A549 treated with dexamethasone at 1 μM for 4 hours (cell line): ENCODE measurements at places on chromosomes 2 and 18. TPM values are rescaled to one million over a fixed set of nuclear protein-coding genes. Genes with fewer than 3 reads are reported as not detected.

ARHGAP15 gene
- 0.14 TPM in 1 of 5 replicates, not detected in the others for total RNA-seq

TUBA3E gene
- 4.4 to 6.3 TPM (median 5.5 TPM) in 5 replicates for total RNA-seq

GKN1 gene
- 0.24 to 0.56 TPM (median 0.41 TPM) in 5 replicates for total RNA-seq

TPGS2 gene
- 79.9 to 91.8 TPM (median 89.2 TPM) in 5 replicates for total RNA-seq

POMC gene
- total RNA-seq: 0.09 to 0.10 TPM in 2 of 5 replicates, not detected in the others

MYOM1 gene
- total RNA-seq: 0.07 to 0.30 TPM (median 0.25 TPM) in 5 replicates

CNTNAP5 gene
- total RNA-seq: not detected in 5 replicates

SPIRE1 gene
- 12.9 to 20.7 TPM (median 17.7 TPM) in 5 replicates for total RNA-seq
